ENCODE measurements at places on chromosomes 2 and 18. TPM values are rescaled to one million over a fixed set of nuclear protein-coding genes. Genes with fewer than 3 reads are reported as not detected.
A peak's percentile ranks its signal among the peaks of the same experiment; 100 is the strongest.

The COA5 gene
- 26.3 TPM for total RNA-seq

The AGFG1 gene
- total RNA-seq = 27.1 TPM

The VWC2L gene
- not detected for total RNA-seq

The SMIM21 gene
- total RNA-seq = not detected

The SCN2A gene
- 0.20 TPM for total RNA-seq

- DNase-seq = no peak
Measured at GRCh38 chr2:30351949-30352348, 95.1 kb upstream of the LCLAT1 start.

GRCh38 chr2:13230221-13230620 is 513.5 kb downstream of the TRIB2 start:
- no peak for DNase-seq

DNA sequence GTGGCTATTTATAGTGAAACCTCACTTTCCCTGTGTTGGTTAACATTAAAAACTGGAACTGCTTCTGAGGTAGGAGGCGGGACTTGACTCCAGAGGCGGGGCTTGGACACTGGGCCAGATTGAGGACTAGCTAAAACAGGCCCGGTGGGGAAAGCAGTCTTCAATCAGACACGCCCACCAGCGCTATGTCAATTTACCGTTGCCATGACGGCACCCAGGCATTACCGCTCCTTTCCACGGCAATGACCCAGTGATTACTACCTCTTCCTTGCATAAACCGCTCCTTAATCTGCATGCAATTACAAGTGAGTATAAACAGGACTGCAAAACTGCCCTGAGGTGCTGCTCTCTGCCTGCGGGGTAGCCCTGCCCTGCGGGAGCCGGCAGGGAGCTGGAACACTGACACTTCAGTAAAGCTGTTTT is 35.3 kb downstream of the LRRFIP1 start:
- peak; percentile 84 for DNase-seq

- no peak for DNase-seq
Measured at GRCh38 chr2:170605862-170606261, 109.3 kb upstream of the SP5 start.

DNA sequence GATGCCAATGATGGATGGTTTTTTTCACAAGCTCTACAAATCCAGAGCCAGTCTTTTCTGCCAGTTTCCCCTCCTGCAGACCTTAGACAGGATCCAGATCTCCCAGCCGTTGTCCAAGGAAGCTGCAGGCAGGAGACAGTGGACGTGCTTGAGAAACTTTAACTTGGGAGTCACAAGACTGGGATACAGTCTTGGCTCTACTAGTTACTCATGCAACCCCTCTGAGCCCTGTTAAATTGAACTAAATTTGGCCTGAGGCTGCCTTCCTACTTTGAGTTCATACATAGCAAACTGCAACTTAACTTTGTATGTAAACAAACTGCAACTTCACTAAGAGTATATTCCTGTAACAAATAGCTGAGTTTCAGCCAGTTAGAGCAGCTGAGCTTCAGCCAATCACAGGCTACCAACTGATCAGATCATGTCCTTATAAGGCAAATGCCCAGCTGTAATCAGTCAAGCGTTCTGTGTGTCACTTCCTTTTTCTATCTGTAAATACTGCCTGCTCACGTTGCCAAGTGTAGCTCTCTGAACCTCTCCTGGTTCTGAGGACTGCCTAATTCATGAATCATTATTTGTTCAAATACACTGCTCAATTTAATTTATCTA is 140.9 kb downstream of the CAPN13 start:
- no peak for DNase-seq

GRCh38 chr2:65264821-65265670 is 37.4 kb downstream of the ACTR2 start:
- DNase-seq = peak; percentile 35

- DNase-seq = peak; percentile 18
Measured at GRCh38 chr2:28717339-28717758, 34.3 kb upstream of the PPP1CB start.

DNA sequence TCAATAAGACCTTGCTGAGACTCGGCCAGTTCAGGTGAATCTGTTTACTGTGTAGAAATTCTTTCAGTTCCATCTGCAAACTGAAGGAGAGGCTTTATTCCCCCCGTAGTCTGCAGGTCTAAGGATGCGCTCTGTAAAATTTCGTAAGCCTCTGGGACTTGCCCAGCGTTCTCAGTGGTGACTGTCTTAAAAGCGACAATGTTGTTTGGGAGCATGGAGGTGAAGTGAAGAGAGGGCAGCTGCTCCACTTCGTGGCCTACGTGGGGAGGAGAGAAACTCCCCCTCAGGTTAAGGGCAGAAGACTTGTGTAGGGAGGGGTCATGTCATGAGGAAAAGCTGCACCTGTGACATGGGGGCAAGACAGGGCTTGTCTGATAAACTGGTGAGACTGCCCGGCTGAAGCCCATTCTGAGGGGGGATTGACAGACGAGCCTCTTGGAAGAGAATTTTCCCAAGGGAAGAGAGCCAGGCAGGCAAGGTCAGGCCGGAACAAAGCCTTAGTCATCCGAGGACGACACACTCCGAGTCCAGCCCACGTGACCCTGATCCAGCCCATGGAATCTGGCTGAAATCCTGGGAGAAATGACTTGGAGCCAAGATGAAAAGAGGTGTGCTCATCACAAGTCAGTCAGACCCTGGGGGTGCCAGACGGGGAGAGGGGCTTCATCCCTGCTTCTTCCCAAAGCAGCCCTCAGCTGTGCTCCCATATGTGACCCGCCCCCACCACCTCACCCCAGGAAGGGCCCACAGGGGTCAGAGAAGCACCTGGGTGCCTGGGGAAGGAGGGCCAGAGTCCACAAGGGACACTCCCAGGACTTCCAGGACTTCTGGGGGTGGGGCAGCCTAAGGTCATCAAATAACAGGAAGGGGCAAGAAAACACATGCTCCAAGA is 88.5 kb upstream of the SH3BP4 start:
- peak; percentile 4 for DNase-seq

DNA sequence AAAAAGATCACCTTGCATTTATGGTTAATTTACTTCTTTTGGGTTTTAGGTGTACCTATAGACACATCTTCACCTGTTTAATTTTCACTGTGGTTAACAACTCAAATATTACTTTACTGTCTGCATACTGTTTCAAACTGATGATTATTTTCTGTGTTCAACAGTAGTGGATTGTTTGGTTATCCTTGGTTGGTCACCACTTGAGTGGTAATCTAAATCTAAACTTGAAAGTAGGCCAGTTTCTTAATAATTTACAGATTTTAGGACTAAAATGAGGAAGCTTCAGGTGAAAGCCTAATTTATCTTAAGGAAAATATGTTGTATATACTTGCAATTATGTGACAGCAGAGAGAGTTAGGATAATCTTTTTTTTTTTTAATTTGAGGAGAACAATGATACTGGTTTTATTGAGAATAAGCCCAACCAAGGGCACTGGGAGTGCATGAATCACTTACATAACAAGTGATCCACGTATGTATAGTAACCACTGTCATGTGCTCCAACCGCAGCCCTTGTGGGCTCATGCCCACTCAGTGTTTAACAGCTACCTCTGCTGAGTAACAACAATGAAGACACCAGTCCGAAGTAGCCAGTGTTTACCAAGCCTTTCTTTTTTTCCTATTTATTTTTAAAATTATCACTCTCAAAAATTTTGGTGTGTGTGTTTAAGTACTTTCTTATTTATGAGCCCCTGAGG is 31.0 kb upstream of the WDSUB1 start:
- no peak for DNase-seq

GRCh38 chr2:188193230-188193629 is 98.4 kb upstream of the GULP1 start:
- no peak for DNase-seq

DNA sequence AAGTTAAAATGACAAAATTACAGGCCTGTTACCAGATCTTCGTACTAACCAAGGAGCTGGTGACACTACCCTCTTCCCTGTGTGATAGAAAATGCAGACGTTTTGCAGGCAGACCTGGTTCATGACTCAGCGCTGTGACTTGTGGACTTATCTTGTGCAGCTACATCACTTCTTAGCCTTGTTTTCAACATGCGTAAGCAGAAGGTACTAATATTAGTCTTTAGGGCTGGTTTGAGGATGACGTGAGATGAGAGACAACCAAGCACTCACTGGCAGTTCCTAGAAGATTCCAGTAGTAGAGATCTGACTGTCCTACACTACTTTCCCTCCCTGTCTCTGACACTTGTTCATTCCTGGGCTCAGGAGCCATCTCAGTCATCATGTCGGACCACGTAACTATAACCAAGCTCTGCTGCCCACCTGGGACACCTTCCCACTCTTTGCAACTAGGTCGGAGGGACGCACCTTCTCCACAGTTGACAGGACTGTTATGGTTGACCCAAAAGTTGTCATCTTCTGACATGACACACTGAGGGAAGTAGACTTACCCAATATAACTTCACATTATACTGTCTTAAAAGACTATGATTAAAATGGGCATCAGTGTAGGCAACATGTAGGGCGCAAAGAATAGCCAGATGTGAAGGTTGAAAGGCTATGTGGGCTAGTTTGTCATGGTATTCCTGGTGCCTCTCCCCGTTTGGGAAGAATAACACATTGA is 64.8 kb downstream of the TNFRSF11A start:
- DNase-seq = no peak

- no peak for DNase-seq
Measured at GRCh38 chr18:10926621-10927161, 222.7 kb downstream of the PIEZO2 start.

GRCh38 chr18:49166327-49166726 is 215.6 kb upstream of the SMAD7 start:
- no peak for DNase-seq

- no peak for DNase-seq
Measured at GRCh38 chr18:36942264-36942663, 113.3 kb downstream of the KIAA1328 start.
